ENCODE measurements at places on chromosomes 2 and 18.

GRCh38 chr2:27083410-27084296 lies 2.9 kb upstream of the KHK start:
- DNase-seq = no peak

GRCh38 chr18:394987-395362 lies 105.5 kb downstream of the COLEC12 start:
- DNase-seq = no peak

- DNase-seq = no peak
These were observed 112.5 kb upstream of the NFATC1 start for GRCh38 chr18:79283131-79283810.

- DNase-seq = no peak
These were observed 1135.3 kb upstream of the ZEB2 start for GRCh38 chr2:145655165-145655765.

GRCh38 chr2:15096873-15097272 lies 464.3 kb downstream of the NBAS start:
- DNase-seq = no peak

DNA sequence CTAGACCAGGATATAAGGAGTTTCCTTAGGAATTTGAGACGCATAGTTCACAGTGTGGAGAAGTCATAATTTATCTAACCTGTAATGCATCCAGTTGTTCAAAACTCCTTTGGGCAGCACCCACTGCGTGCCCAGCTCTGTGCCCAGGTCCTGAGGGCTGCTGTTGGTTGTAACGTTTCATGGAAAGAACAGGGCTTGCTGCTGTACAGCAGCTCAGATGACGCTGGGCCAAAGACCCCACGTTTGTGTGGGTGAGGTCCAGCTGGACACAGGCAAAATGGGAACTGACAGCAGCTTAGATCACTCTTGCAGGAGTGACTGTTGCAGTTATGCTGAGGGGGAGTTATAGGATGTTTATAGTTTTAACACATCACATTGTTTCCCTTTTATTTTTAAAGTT lies 30.0 kb upstream of the HS6ST1 start:
- no peak for DNase-seq

DNA sequence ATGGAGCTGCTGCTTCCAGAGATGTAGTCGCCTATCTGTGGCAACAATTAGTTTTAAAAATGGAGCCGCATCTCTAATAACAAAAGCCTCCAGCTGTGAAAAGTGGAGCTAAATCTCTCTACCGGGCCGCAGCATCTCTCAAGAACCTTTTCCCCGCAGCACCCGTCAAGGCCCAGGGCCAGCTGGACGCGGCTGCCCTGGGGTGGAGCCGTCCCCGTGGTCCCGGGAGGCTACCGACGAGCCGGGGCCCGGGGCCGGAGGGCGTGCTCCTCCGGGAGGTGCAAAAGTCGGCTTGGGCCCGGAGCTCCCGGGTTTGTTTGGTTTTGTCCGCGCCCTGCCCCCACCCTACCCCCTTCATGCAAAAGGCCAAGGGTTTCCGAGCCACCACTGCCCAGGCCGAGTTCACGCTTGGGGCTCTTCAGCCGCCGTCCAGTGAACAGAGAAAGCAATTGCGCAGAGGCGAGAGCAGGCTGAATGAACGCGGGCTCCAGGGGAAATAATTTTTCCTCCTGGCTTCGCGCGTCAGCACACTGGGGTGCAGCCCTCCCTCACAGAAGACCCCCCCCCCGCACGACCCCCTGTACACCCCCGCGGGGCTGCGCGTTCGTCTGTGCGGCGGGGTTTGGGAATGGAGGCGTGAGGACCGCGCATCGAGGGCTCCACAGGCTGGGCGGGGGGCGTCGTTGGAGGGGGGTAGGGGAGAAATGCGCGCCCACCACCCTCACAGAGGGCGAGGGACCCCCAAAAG lies 557 bp upstream of the GREB1L start:
- DNase-seq = no peak

All from CD4-positive, alpha-beta T cell treated with Interleukin-6 at 100 ng/mL for 8 hours (primary cell).